ENCODE measurements at places on chromosomes 11 and 22.
A peak's percentile ranks its signal among the peaks of the same experiment; 100 is the strongest.

DNA sequence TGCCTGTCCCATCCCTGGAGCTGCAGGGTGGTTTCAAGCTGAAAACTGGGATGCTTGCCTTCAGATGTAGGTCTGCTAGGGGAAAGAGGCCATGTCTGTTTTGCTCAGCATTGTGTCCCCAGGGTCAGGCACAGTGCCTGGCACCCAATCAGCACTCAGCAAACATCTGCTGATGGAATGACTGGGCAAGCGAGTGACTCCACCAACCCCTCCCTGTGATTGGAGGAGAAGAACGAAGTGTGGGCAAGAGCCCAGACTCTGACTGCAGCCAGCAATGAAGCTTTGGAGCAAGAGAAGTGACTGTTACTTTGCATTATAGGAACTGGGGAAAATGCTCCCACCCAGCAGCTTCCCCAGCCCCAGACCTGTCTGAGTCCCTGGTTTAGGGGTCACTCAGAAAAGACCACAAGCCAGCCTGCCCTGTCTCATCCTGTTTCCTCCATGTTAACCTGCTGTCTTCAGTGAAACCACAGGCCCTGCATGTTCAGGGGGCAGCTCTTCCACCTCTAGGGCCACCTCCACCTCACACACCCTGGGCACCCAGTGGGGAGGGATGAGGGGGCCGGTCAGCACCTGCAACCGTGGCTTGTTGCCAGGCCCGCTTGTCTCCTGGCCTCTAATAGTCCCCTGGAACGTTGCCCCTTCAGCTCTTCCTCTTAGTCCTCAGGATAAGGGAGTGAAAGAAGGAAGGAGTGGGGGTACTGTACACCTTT, 147.4 kb downstream of the TRIM29 start:
- no peak for DNase-seq

- no peak for DNase-seq
These were observed 69.2 kb downstream of the SLC36A4 start for GRCh38 chr11:93128574-93128973.

DNA sequence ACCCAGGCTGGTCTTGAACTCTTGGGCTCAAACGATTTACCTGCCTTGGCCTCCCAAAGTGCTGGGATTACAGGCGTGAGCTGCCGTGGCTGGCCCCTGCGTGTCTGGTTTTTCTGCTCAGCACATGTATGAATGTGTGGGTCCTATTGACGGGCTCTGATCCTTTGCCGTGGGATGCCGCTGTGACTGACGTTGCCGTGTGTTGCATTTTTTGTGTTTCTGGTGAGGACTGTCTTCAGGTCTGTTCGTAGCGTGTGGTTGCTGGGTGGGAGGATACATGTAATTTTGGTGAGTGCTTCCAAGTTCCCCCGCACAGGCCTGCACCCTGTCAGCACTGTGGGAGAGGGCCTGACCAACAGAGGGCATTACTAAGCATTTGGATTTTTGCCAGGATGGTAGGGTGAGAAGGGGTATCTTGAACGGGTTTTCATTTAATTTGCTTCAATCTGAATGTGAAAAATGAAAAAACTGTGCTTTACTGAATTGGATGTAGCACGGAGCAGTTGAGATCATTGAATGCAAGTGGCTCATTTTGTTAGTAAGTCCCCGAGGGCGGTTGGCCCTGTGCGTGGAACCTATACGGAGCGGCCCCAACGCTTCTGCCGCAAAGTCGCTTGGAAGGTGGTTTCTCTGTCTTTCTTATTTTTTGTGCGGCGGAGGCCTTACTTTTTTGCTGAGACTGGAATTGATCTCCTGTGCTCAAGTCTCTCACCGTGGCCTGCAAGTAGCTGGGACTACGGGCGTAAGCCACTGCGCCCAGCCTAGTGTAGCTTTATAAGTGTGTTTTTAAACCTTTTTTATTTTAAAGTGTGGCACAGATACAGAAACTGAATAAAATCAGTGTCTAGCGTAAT, 8.2 kb downstream of the ZBED4 start:
- no peak for DNase-seq

DNA sequence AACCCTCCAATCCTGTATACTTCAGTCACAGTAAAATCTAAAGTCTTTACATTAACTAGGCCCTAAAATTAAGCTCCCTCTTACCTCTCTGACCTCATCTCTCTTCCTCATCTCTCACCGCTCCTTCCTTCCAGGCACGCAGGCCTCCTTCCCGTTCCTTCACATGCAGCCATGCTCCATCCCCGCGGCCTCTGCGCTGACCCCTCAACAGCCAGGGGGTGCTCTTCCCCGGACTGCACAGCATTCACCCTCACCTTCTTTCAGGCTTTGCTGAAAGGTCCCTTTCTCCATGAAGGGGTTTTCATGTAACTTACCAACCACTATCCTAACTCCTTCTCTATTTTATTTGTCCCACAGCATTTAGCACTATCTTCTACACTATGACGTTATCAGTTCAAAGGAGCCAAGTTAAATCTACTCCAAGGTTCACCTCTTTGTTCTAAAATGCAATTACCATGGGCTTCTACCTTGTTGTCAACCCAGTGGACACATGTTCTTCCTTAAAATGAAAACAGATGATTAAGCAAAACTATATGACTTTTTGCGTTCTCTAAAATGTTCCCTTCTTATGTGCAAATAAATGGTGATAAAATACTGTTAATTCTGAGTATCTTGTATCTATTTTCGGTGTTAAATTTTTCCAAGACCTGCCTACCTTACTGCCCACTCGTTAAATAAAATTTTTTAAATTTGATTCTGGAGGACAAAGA, 57.8 kb upstream of the APOA1 start:
- peak; percentile 74 for DNase-seq

- no peak for DNase-seq
These were observed 54.4 kb downstream of the GRAMD1B start for GRCh38 chr11:123484448-123484847.

DNA sequence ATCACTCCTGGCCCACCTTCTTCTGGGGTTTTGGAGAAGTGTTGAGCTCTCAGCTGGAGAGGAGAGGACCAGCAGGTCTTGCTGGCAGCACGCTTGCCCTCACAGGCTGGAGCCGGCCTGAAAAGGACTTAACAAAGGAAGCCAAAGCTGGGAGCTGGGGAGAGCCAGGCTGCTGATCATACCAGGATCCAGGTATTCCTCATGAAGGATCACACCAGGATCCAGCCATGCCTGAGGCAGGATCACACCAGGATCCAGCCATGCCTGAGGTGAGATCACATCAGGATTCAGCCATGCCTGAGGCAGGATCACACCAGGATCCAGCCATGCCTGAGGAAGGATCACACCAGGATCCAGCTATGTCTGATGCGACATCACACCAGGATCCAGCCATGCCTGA, 17.0 kb downstream of the MRGPRD start:
- no peak for DNase-seq
